Activated effector memory CD4-positive, alpha-beta T cell treated with anti-CD3 and anti-CD28 coated beads, Interleukin-2, amount 50 U/mL, for 16 hours (primary cell): ENCODE measurements at places on chromosomes 11 and 22.

DNA sequence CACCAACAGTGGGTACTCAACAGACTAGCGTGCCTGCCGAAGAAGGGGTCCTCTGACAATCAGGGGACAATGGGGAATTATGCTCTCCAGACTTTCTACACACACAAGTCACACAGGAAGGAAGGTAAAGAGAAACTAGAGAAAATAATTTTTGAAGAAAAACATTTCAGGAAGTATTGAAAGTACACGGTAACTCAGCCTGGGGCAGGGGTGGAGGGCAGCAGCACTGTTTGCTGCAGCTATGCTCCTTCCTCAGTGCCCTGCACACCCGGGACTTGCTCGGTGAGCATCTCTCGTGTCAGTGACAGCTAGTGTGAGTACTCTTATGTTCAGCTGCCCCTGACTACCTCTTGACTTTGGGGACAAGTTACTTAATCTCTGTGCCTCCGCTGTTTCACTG, 18.0 kb upstream of the APOA1 start:
- DNase-seq, result no peak

DNA sequence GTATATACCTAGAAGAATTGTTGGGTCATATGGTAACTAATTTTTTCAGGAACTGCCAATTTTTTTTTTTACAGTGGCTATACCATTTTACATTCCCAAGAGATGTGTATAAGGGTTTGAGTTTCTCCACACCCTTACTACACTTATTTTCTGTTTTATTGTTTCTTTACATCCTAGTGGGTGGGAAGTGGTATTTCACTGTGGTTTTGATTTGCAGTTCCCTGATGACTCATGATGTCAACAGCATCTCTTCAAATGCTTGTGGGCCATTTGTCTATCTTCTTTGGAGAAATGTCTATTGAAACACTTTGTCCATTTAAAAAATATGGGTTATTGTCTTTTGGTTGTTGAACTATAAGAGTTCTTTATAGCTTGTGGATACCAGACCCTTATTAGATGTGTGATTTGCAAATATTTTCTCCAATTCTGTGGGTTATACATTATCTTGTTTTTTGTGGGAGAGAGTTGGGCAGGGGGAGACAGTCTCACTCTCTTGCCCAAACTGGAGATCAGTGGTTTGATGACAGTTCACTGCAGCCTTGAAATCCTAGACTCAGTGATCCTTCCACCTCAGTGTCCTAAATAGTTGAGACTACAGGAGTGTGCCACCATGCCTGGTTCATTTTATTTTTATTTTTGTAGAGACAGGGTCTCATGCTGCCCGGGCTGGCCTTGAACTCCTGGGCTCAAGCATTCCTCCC, 30.3 kb upstream of the PISD start:
- no peak for DNase-seq

DNA sequence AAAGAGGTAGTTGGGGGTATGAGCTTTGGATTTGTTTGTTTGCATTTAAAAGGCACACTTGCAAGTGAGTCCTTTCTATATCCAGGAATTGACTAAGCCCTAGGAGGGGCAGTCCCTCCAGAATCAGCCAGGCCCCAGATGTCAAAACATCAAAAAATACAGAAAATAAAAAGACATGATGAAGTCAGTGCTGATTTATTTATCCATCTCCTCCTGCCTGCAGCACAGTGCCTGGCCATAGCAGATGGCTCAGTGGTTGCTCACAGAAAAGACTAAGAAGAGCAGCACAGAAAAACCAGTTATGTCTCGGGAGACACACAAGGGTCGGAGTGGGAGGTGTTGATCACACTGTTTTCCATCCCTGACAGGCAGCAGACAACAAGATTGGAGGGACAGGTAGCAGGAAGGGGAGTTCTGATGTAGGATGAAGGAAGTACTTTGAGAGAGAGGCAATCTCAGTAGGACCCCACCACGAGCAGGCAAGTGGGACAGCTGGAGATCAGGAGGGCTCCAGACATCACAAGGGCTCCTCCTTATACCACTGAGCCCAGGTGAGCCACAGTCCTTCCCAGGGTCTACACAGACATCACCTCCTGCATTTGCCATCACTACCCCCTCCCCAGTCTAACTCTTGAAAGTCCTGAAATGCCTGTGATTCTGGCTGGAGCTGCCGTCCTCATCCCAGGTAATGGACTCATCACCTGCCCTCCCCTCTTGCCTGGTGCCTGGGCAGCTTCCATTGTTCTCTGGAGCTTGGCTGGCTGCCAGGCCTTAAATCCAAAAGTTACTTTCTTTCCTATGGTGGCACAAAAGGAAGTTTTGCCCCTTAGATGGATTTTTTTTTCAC, 32.3 kb downstream of the TMPRSS5 start:
- no peak for DNase-seq

DNA sequence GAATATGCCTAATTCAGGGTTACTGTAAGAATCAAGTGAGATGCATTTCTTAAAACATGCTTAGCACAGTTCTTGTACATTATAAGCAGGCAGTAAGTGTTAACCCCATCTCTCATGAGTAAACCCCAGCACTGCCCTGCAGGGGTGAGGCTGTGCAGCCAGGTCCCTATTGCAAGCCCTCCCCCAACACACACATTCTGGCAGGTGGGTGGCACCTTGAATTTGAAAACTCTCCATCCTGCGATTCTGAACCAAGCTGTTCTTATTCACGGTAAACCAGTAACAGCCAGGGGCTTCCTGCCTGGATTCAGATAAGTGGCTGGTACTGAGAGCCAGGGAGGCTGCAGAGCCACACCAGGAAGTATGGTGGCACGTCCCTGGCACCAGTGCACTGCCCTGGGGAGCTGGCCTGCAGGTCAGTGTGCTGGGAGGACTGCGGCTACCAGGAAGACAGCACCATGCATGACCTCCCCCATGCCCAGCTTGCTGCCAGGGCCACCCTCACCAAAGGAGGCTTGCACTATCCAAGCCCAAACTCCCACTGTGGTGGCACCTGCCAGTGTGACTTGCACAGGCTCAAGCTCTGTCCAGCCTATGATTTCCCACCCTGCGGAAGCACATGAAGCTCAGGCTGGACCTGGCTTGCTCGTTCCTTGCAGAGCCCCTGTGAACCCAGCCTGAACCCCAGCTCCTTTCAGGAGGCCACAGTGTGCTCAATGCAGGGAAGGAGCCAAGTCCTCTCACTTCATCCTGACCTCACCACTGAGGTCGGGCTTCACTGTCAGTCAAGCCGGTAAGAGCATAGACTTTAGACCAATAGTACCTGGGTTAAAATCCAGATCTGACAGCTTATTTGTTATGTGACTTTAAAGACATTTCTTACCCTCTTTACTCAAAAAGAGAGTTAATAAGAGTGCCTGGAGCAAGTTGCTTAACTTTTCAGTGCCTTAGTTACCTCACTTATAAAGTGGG, 88.1 kb downstream of the MICAL2 start:
- no peak for DNase-seq

GRCh38 chr11:108697872-108698473, 33.1 kb downstream of the DDX10 start:
- no peak for DNase-seq

DNA sequence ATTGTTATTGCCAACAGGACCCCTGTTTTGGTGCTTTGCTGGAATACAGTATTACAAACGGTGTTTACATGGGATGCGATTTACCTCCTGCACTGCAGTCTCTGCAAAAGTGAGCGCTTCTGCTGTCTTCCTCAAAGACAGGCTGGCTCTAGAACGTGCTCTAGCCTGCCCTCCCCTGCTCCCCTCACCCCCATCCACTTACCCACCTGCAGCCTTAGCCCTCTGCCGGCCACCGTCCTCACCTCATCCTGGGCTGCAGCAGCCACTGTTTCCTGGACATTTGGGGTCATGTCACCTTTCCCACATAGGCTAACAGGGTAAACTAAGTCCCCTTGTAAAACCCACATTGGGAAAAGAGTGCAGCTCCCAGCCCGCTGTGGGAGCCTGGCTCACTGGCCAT, 9.6 kb upstream of the PANX2 start:
- no peak for DNase-seq

DNA sequence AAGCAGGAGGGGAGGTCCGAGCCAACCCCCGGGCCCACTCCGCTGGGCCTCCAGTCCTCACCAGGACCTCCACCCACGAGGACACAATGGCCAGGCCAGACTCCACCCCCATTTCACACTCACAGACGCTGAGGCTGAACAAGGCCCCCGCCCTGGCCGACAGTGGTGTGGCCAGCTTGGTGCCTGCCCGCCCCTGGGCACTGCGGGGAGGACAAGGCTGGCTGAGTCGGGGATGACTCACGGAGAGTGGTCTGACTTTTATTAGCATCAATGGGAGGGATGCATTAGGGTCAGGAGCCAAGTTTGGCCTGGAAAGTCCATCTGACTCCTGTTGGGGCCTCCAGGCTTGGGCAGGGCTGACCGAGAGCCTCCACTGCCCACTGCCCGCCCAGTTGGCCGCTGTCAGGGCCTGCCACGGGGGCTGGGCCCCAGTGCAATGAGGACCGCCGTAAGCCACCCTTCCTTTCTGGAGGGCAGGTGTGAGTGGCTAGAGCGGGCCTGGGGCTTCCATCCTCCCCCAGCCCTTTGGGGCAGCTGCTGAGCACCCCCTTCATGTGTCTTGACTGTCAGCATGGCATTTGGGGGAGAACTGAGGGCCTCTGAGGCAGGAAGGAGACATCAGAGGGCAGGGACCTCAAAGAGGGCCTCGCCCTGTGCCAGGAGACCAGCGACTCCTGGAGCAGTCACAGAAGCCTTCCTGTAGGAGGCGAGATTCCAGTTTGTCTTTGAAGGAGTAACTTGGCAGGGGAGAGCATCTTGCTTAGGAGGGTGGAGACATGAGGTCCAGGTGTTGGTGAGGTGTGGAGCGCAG, 10.6 kb downstream of the TSPAN32 start:
- DNase-seq, result no peak

GRCh38 chr22:32079130-32080089, 36.3 kb downstream of the SLC5A1 start:
- DNase-seq, result no peak

- no peak for DNase-seq
Measured at GRCh38 chr22:36149441-36149840, 11.1 kb downstream of the APOL3 start.

GRCh38 chr22:17733466-17733865, 40.8 kb downstream of the BID start:
- DNase-seq, result no peak

DNA sequence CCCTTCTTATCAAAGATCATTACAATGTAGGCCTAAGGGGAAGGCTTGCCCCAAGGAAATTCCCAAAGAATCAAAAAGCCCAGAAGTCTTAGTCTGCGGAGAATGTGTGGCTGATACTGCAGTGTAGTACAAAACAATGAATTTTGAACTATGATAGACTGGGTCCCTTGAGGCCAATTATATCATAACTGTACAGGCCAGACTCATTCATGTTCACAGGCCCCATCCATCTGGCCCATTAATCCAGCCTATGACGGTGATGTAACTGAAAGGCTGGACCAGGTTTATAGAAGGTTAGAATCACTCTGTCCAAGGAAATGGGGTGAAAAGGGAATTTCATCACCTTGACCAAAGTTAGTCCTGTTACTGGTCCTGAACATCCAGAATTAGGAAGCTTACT, 35.2 kb downstream of the IGLL1 start:
- no peak for DNase-seq

GRCh38 chr22:41681616-41682015, 7.1 kb downstream of the SNU13 start:
- peak; percentile 63 for DNase-seq

DNA sequence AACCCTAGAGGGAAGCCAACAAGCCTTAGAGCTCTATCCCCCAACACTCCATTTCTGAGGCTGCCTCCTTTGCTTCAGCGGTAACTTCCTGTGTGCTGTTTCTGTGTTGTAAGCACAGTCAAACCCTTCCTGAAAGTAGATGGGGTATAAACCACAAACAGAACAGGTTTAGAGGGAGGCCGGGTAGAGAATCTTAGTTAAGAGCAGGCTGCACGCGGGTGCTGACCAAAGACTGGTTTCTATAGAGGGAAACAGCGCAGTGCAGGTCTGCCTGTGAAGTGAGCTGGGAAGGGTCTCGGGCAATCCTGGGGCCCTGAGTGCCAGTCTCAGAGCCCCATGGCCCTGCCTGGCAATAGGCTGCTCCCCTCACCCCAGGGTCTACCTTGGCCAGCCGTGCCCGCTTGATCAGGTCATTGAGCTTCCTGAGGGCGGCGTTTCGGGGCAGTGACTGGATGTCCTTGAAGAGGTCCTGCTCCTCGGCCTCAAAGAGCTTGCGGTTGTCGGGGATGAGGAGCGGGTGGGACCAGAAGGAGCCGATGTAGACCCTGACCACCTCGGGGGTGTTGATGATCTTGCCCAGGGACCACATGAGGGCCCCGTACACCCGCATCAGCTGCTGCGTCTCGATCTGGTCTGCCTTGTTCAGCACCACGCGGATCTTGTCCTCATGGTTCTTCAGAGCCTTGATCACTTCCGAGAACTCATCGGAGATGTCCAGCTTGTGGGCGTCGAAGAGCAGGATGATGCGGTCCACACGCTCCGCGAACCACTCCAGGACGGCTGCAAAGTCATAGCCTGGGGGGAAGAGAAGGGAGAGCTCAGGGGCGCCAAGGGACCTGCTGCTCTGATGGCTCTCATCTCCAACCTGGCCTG, 15.3 kb upstream of the CDC42BPG start:
- DNase-seq, result peak; percentile 84

- no peak for DNase-seq
Measured at GRCh38 chr11:44017443-44018126, 30.2 kb upstream of the ACCSL start.

- DNase-seq, result no peak
Measured at GRCh38 chr11:127643268-127644058, 642.9 kb upstream of the KIRREL3 start.

DNA sequence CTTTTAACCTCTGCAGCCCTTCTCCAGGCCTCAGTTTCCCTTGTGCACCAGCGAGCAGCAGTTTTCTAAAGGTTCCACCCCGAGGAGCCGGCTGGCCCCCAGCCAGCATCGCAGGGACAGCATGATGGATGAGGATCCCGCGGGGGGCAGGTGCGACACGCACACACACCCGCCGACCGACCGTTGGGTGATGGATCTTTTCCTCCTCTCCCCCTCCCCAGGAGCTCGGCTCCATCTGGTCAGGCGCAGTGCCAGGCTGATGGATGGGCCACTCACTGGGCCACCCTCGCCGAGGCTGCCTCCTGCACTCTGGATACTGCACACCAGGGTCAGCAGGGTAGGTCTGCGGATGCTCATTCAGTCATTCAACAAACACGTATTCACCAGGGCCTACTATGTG, 12.8 kb upstream of the CABP7 start:
- DNase-seq, result no peak

DNA sequence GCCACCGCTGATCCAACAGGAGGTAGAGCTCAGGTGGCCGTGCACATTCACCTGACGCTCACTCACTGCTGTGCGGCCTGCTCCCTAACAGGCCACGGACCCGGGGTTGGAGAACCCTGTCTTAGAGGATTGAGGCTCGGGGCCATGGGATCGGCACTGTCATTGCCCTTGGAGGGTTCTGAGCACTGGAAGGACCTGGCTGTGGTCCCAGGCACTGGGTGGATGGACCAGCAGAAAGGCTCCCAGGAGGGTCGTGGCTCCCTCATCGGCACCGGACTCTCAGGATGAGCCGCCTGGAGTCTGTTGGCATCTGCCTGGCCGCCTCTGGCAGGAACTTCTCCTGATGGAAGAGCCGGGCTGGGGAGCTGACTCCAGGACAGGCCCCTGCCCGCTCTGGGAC, 6.5 kb downstream of the KCNQ1 start:
- DNase-seq, result no peak

- DNase-seq, result no peak
Measured at GRCh38 chr11:130043575-130043974, 26.1 kb upstream of the APLP2 start.

GRCh38 chr11:35650006-35650405, 12.6 kb upstream of the TRIM44 start:
- DNase-seq, result no peak
